Stimulated activated CD4-positive, alpha-beta T cell treated with anti-CD3 and anti-CD28 coated beads, Interleukin-1b, Interleukin-23, amount 100 ng/mL, for 1 hour (primary cell): ENCODE measurements at places on chromosomes 12 and 14.
A peak's percentile ranks its signal among the peaks of the same experiment; 100 is the strongest.

GRCh38 chr14:74548881-74549280 lies 55.3 kb downstream of the ISCA2 start:
- DNase-seq = no peak

- DNase-seq = no peak
Measured at GRCh38 chr12:21655591-21655990, 2.1 kb downstream of the LDHB start.

- DNase-seq = no peak
Measured at GRCh38 chr12:91577586-91578539, 395.2 kb upstream of the DCN start.

DNA sequence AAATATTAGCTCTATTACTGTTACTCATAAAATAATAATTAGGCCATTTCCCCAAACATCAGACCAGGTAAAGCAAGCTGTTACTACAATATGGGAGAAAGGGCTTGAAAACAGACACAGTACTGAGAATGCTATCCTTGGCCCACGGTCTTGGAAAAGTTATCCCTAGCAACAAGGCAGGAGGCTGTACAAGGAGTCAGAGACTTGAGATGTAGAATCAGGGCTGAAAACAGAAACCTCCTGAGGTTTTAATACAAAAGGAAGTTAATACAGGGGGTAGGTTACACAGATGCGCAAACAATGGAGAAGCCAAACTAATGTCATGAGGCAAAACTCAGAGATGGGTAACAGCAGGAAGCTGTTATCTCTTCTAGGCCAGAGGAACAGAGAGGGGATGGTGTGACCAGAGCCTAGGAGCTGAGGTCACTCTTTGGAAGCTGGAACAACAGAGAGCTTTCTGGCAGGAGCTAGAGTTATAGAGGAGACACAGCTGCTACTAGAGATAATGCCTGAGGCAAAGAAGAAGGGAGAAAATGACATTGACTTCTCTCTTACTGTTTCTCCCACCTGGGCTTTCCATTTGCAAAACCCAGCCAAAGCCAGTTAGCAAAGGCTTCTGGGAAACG lies 248.8 kb downstream of the SUDS3 start:
- DNase-seq = no peak

DNA sequence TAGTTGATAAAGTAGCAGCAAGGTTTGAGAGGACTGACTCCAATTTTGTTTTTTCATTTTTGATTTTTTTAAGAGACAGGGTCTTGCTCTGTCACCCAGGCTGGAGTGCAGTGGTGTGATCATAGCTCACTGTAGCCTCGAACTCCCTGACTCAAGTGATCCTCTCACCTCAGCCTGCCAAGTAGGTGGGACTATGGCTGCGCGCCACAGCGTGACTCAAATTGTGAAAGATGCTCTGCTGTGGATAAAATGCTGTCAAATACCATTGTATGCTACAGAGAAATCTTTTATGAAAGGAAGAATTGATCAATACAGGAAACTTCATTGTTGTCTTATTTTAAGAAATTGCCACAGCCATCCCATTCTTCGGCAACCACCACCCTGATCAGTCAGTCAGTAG lies 48.3 kb downstream of the SCN8A start:
- DNase-seq = no peak

DNA sequence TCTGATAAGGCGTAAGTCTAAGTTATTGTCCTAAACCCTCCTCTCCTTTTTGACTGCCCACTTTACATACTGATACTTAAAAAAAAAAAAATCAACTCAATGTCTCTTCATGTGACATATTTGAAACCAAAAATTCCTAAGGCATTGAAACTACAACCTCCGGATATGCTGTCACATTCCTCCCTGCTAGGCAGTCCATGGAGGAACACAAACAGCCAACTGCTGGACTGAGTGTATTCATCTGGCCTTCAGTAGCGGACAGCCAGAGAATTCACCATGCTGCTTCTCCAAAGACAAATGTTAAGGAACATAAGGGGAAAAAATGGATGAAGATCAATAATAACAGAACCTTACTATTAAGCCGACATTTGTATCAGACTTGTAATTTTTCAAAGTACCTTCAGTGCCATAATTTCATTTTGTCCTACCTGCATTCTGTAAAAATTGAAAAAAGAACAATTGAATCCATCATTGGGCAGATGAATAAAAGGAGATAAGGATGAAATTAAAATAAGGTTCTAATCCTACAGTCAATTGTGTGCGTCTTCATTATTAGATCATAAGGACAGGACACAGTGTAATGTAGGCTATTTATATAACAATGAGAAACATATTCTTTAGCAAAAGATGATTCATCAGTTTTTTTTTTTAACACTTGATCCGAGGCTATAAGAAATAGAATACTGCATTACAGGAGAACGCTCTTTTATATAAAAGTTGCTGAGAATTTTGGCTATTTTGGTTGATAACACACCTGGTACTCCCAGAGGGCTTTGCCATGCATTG lies 12.2 kb downstream of the RERG start:
- no peak for DNase-seq

DNA sequence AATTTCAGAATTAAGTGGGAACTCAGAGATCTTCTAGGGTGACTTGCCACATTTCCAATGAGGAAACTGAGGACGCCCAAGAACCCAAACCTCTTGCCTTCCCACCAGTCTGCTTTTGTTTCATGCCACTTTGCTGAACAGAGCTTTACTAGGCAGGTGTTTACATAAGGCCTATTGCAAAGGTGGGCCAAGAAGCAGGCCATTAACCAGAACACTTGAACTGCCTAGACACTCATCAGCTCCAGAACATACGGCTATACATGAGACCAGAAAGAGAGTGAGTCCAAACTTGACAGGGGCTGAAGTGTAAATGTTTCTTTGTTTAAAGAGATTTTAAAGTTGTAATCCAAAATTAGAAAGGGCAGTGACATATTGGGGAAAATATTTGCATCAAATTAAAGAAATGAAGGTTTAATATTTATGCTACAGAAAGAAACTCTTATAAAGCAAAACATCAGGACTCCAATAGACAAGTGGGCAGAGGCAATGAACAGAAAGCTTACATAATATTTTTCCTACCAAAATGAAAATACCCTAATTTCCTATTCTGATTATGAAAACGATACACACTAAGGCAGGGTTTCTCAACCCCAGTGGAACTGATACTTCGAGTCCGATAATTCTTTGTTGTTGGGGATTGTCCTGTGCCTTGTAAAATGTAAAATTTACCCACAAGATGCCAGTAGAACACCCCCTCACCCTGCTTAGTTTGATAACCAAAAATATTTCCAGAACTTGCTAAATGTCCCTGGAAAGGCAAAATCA lies 11.7 kb downstream of the BATF start:
- no peak for DNase-seq

GRCh38 chr12:106019144-106019543 lies 119.6 kb downstream of the NUAK1 start:
- no peak for DNase-seq

GRCh38 chr14:34212172-34212929 lies 249.7 kb downstream of the SPTSSA start:
- no peak for DNase-seq

- no peak for DNase-seq
Measured at GRCh38 chr12:4506870-4507269, 31.8 kb upstream of the RAD51AP1 start.

- no peak for DNase-seq
Measured at GRCh38 chr14:32019276-32019675, 57.8 kb upstream of the ARHGAP5 start.

DNA sequence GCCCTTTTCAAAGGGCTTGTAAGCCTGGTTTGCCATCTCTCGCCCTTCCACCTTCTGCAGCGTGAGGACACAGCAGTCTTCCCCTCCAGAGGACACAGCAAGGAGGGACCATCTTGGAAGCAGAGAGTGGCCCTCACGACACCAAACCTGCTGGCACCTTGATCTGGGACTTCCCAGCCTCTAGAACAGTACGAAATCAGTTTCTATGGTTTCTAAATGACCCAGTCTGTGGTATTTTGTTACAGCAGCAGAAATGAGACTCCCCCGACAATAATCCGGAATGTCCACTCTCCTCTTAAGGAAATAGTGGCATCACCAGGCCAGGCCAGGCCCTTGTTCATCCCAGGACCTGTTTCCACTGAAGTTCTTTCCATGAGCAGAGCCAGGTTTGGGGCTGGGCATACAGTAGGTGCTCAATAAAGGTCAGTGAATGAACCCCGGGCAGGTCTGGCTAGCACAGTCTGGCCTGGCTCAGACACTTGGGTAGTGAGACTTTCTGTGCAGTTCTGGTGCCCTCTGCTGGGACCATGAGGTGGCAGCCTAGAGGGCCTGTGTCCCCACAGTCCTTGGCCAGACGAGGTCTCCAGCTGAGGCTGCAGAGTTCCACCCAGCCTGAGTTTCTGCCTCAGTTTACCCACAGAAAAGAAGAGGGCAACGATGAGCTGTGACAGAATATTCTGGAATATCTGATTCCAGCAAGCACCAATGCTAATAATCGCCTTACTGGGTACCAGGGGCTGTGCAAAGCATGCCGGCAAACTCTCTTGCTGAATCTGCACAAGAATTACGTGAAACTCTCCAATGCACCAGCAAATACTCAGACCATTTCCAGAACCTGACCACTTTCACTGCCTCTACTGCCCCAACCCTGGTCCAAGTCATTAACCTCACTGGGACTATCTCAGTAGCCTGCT lies 14.0 kb downstream of the ABCB9 start:
- DNase-seq = peak; percentile 34

DNA sequence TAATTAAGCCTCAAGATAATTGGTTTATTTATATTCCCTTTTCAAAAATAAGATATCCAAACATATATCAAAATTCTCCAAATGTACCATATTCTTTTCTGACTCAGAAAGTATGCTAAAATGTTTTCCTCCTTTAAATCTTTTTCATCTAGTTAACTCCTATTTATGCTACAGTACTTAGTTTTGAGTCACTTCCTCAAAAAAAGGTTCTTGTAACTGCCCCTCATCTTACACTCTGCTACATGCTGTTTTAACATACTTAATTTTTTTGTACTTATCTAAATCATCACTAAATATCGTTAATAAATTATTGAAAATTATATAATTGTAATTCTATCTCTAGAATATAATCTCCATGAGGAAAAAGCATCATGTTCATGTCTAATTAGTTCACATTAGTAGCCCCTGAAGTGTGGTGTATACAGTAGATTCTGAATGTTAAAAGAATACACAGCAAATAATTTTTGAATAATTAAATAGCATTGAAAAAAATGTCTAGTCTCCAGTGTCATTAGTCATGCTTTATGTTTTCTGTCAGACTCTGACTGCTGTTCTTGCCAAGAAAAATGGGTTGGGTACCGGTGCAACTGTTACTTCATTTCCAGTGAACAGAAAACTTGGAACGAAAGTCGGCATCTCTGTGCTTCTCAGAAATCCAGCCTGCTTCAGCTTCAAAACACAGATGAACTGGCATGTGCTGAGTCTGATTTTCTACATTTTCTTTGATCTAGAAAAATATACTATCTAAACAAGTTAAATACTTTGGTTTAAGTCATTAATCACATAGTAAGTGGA lies 3.5 kb downstream of the KLRD1 start:
- DNase-seq = no peak

DNA sequence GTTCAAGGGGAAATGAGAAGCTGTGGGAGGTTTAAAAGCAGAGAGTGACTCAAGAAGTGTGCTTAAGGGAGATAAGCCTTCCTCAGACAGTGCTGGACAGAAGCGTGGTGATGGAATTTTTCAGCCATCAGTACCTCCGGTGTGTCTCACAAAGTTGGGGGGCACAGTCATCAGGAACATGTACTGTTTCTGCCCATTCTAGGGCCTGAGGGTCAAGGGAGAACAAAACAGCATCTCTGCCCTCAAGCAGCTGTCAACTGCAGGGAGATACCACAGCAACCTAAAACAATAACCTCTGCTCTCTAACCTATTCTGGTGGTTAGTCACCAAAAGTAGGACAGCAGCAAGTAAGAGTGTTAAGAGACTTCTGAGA lies 2.0 kb upstream of the STON2 start:
- no peak for DNase-seq

DNA sequence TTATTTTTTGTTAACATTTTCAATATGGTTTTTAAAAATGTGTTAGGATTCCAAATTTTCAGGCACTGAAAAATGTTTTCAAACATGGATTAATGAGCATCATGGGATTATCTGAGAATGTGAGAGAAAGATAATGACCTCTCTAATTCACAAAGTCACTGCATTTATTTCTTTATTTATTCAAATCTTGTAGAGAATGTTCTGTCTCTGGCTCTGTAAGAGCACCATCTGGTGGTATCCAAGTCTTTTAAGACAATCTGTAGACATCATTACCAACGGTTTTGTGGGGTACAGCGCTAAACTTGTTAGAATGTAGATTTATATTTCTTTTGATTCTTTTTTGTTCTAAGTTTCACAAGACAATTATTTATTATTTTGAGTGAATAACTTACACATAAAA lies 956.0 kb upstream of the NOVA1 start:
- DNase-seq = no peak

DNA sequence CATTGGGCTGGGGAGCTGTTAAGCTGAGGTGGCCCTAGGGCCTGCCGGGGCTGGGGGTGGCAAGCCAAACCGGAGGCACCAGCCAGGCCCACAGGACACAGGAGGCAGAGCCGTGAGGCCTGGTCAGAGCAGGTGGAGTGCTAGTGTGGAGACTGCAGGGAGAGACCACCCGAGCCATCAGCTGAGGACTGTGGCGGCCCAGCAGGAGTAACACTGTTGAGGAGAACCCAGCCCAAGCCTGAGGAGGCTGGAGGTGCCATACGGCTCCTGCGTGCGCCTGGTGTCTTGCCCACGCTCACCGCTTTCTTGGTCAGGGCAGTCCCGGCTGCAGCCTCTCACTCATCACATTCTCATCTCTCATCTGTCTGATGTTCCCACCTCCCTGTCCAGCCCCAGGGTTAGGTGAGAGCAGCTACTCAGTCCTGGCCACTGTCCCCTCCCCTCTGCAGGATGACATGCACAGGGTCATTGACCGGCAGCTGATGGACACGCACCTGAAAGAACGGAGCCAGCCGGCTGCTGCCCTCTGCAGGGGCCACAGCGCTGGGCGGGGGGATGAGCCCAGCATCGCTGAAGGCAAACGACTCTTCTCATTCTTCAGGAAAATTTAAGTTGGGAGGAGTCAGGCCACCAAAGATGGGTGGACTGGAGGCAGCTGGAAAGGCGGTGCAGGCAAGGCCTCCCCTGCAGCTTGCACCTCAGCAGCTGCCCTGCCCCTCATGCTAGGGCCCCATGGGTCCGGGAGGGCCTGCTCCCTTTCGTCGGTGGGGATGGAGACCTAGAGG lies 23.8 kb downstream of the RAB35 start:
- no peak for DNase-seq

DNA sequence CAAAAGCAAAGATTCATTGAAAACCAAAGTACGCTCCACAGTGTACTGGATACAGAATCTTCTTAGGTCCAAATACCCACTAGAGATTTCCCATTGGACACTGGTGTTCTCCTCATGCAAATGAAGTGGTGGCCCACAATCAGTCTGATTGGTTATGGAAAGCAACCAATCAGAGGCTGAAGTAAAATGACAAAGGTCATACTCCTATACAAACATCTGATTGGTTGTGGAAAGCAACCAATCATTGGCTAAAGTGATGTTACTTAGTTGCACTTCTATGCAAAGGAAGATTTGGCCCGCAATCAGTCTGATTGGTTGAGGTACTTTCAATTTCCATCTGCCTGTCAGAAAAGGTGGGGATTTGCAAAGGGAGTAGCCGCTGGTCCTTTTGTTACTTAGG lies 1.3 kb upstream of the WASHC3 start:
- no peak for DNase-seq

GRCh38 chr12:41014643-41015020 lies 173.5 kb upstream of the PDZRN4 start:
- DNase-seq = no peak
